Uterus (tissue), 4 donors: ENCODE measurements at places on chromosomes 2 and 18. TPM values are rescaled to one million over a fixed set of nuclear protein-coding genes. Genes with fewer than 3 reads are reported as not detected.
A peak's percentile ranks its signal among the peaks of the same experiment; 100 is the strongest.

GRCh38 chr2:219392754-219393153 is 5.0 kb upstream of the DNPEP start:
- no peak for DNase-seq
- no peaks in the 10 kb centered on the region for H3K4me1 ChIP-seq
- no peaks in the 10 kb centered on the region for H3K27me3 ChIP-seq
- H3K4me3 ChIP-seq, result no peak overlapping the region
- H3K36me3 ChIP-seq, result no peaks in the 10 kb centered on the region

DNA sequence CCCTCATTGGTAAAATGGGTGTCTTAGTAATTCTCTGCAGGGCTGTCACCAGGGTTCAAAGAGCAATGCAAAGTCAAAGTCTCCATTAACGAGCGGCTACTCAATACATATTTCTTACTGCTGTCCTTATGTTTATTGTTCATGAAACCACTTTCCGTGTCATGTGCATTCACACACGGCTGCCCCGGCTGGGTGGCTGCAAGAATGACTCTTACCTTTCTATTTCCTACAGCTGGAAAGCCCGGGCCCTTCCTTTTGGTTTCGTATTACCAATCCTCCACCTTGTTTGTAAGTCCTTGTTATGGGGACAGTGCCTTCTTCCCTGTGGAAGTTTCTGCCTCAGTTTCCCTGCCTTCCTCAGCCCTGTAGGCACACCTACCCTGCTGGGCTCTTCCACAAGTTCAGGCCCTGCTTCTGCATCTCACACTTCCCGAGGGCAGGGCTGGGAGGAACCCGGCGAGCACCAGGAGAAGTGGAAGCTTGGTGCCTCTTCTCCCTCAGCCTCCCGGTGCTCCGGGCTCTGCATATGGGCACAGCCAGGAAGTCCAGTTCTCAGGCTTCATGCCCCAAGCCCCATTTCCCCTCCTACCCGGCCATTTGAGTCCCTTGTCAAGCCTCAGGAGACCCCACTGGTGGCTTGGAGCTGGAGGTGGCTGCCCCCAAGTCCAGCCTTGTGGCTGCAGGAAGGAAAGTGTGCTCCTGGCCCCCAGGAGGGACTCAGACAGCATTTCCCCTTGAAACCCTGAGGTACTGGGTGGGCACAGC is 18.7 kb upstream of the ACKR3 start:
- H3K36me3 ChIP-seq, result no peaks in the 10 kb centered on the region
- DNase-seq, result no peak
- H3K4me1 ChIP-seq, result no peaks in the 10 kb centered on the region
- no peaks in the 10 kb centered on the region for H3K27me3 ChIP-seq

GRCh38 chr18:13217466-13217961 is 1.0 kb upstream of the LDLRAD4 start:
- H3K27ac ChIP-seq, result peak overlapping the region; percentile 86
- peak overlapping the region; percentile 60 for H3K4me3 ChIP-seq
- H3K4me1 ChIP-seq, result peaks cover 6% of the 10 kb centered on the region
- H3K27me3 ChIP-seq, result no peaks in the 10 kb centered on the region
- H3K36me3 ChIP-seq, result no peaks in the 10 kb centered on the region

ABCG8 gene
- total RNA-seq, result not detected

UGT1A4 gene
- total RNA-seq, result not detected

PRSS56 gene
- total RNA-seq, result not detected

PARD6G gene
- 4.6 TPM for total RNA-seq

DNA sequence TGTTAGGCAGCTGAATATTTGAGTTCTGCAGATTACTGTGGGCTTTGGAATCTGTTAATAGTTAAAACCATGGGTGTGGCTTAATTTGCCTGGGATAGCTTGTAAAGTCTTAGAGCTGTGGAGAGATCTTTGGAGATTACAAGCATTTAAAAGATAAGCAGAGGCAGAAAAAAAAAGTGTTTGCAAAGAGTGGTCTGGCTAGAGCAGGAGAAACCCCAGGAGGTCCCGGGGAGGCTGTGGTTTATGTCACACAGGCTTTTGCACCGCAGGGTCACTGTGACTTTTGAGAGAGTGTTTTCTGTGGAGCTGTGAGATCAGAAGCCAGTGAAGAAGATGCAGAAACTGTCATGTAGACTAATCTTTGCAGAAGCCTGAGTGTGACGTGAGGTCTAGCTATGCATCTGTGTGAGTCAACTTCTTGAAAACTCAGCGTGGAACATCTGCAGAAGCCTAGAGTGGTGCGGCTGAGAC is 49.0 kb downstream of the SETBP1 start:
- H3K4me3 ChIP-seq, result no peak overlapping the region
- no peaks in the 10 kb centered on the region for H3K27me3 ChIP-seq
- H3K4me1 ChIP-seq, result no peaks in the 10 kb centered on the region
- H3K36me3 ChIP-seq, result no peaks in the 10 kb centered on the region
- no peak for DNase-seq

BMPR2 gene
- total RNA-seq, result 38.7 TPM

GRCh38 chr18:76988827-76989646 is 143.5 kb downstream of the MBP start:
- H3K4me1 ChIP-seq, result no peaks in the 10 kb centered on the region
- H3K4me3 ChIP-seq, result no peak overlapping the region
- no peak for DNase-seq

CPO gene
- 0.90 TPM for total RNA-seq

RTP5 gene
- 0.15 TPM for total RNA-seq

MCFD2 gene
- 141 TPM for total RNA-seq

RBM43 gene
- total RNA-seq, result 1.0 TPM

DNA sequence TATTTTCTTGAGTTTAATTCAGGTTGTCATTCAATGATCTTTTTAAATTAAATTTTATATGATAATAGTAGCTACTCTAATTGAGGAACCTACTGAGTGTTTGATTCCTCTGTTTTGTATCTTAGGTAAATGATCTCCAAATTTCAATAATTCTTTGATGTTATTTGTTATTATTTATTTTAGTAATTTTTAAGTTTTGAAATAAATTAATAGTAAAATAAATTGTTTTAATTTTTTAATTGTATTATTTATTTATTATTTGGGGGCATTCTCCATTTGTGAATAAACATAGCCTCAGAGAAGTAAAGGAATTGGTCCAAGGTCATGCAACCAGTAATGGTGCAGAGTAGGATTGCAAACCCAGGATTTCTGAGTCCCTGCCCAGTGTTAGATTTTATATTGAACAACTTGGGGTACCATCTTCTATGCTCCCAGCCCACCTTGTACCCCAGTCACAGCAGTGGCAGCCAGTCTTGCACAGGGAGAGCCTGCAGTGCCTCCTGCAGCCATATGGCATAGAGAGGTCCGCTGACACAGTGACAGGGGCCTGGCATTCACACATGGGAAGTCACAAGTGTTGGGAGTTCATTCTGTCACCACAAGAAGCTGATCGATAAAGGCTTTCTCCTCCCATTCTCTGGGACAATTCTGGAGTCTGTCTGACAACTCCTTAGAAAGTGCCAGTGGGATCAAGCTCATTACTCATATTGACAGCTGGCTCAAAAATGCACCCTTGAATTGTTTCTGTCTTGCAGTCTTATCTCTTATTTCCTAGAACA is 110.0 kb upstream of the ETAA1 start:
- H3K27me3 ChIP-seq, result no peaks in the 10 kb centered on the region
- no peak overlapping the region for H3K27ac ChIP-seq
- H3K4me3 ChIP-seq, result no peak overlapping the region
- no peak for DNase-seq
- H3K4me1 ChIP-seq, result no peaks in the 10 kb centered on the region

- no peaks in the 10 kb centered on the region for H3K4me1 ChIP-seq
- DNase-seq, result no peak
- H3K27ac ChIP-seq, result no peak overlapping the region
- H3K4me3 ChIP-seq, result no peak overlapping the region
Observed at GRCh38 chr2:45982096-45982495, 315.1 kb upstream of the EPAS1 start.

BOK gene
- total RNA-seq, result 29.5 TPM

DNA sequence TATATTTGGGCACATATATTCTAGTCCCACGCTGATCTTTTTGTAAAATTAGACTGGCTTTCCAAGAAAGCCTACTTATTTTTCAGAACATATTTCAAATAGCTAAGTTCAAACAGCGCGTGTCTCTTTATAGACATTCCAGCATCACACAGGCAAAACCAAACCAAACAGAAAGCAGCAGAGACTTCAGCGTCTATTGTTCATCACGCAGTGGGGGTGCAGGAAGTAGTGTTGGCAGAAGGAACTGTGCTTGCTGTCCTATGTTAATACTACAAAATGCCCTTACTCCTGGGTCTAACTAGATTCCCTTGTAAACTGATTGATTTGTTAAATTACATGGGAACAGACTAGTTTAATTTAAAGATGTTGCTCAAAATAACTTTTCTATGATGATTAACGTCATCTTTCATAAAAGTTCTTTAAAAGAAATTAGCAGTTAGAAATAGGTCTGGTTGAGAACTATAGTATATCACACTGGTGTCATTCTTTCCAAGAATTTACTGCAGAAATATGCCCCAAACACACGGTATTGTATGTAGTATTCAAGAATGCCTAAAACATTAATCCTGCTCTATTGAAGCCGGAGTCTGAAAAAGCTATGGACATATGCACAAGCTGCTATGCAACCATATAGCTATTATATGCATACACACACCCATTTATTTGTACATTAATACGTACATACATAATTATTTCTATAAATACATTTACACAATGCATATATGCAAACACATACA is 436.3 kb downstream of the CBLN2 start:
- DNase-seq, result no peak
- H3K27me3 ChIP-seq, result no peaks in the 10 kb centered on the region
- H3K36me3 ChIP-seq, result no peaks in the 10 kb centered on the region
- H3K4me3 ChIP-seq, result no peak overlapping the region
- no peak overlapping the region for H3K27ac ChIP-seq

SERPINB10 gene
- not detected for total RNA-seq

DNA sequence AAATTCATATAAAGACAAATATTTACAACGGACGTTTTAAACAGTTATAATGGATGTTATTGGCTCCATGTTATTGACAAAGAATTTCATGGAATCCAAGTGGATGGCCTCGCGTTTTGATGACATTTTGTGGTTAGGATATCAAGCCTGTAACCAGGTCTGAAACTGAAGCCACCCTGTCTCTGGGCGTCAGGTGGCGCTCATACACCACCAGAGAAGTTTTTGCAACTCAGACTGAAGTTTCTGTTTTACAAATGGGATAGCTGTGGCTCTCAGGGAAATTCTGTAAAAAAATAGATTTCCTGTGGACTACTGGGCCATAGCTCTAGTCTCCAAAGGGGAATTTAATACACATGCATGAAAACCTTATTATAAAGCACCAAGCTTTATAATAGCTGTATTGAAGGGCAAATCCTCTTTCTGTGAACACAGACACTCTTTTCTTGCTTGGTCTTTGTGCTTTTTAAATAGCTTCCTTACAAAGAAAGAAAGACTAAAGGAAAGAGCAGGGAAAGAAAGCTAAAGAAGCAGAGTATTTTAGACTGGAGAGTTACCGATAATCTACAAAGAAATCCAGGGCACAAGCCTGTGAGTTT is 86.7 kb downstream of the C18orf54 start:
- DNase-seq, result no peak
- no peak overlapping the region for H3K27ac ChIP-seq
- no peaks in the 10 kb centered on the region for H3K4me1 ChIP-seq

GRCh38 chr2:181308766-181309515 is 148.2 kb upstream of the ITGA4 start:
- H3K36me3 ChIP-seq, result no peaks in the 10 kb centered on the region
- H3K27ac ChIP-seq, result no peak overlapping the region
- no peaks in the 10 kb centered on the region for H3K27me3 ChIP-seq
- DNase-seq, result no peak

GRCh38 chr2:54588244-54588899 is 132.2 kb downstream of the SPTBN1 start:
- peak overlapping the region; percentile 11 for H3K27ac ChIP-seq
- DNase-seq, result no peak
- H3K36me3 ChIP-seq, result no peaks in the 10 kb centered on the region
- no peak overlapping the region for H3K4me3 ChIP-seq

PTH2R gene
- total RNA-seq, result 1.7 TPM

DNA sequence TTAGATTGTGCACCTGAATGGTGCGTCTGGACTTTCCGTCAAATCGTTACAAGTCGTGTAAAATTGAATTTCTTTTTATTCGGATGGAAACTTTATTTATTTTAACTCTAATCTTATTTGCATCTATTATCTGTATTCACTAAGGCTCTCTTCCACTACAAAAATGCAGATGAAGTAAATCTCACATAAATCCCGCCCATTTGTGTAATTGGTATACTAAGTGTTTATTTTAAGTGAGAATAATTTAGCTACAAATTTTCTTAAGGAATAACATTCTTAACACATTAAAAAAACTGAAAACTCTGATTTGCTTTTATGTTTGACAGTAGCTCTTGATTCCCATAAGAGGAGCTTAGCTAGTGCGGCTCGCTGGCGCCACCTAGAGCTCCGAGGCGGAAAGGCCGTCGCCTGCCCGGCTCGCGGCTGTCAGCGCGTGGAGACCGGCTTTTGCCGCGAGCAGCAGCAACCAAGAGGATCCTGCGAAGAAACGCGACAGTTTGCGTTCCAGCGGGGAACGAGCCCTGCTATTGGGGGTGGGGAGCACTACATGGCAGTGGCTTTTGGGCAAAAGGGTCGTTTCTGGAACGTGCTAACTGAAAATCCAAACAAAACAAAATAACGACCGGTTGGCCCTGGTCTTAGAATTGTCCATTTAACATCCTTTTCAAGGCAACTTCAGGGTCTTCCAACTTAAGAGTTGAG is 6.7 kb downstream of the SP9 start:
- peaks cover 13% of the 10 kb centered on the region for H3K4me1 ChIP-seq
- H3K36me3 ChIP-seq, result no peaks in the 10 kb centered on the region
- H3K4me3 ChIP-seq, result no peak overlapping the region
- peaks cover 77% of the 10 kb centered on the region for H3K27me3 ChIP-seq
- no peak overlapping the region for H3K27ac ChIP-seq
- peak; percentile 80 for DNase-seq

DNA sequence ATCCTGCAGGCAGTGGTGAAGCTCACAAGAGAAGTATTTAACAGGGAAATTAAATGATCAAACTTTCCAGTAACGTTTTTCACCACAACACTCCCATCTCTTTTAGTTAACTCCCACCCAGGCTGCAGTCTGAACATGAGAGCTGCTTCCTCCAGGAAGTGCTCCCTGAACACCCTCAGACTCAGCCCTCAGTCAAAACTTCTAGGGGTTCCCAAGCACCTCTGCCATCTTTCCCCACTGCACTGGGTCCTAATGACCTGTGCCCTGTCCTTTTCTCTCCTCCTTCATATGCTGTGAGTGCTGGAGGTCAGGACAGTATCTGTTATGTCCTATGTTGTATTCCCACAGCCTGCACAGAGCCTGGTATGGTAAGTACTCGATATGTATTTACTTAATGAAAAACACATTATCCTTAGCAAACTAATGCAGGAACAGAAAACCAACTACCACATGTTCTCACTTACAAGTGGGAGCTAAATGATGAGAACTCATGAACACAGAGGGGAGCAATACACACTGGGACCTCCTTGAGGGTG is 49.2 kb upstream of the ASPRV1 start:
- H3K4me3 ChIP-seq, result no peak overlapping the region
- H3K27ac ChIP-seq, result no peak overlapping the region
- no peaks in the 10 kb centered on the region for H3K4me1 ChIP-seq
- no peaks in the 10 kb centered on the region for H3K36me3 ChIP-seq
- no peaks in the 10 kb centered on the region for H3K27me3 ChIP-seq
- DNase-seq, result no peak
